Hematopoietic multipotent progenitor cell (in vitro differentiated cells): ENCODE measurements at places on chromosomes 13 and 19.

GRCh38 chr19:823565-824121 is 1.9 kb upstream of the PLPPR3 start:
- DNase-seq = no peak

GRCh38 chr19:1076951-1077350 is 10.0 kb downstream of the ARHGAP45 start:
- peak; percentile 87 for DNase-seq

GRCh38 chr13:18996627-18997051 is 185.0 kb downstream of the TUBA3C start:
- DNase-seq = no peak

GRCh38 chr13:43269037-43269481 is 245.7 kb downstream of the DNAJC15 start:
- no peak for DNase-seq

DNA sequence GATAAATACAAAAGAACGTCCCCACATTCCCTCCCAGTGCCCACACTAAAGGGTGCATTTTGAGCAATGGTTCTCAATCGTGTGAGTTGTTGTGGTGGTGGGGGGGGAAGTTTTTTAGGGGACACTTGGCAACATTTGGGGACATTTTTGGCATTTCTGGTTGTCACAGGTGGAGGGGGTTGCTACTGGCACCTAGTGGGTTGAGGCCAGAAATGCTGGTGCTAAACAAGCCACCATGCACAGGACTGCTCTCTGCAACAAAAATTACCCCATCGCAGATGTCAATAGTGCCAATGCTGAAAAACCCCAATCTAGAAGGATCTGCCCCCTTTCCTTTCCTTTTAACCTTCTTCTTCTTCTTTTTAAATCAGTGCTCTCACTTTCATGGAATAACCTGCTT is 453.3 kb downstream of the TSHZ3 start:
- DNase-seq = no peak

DNA sequence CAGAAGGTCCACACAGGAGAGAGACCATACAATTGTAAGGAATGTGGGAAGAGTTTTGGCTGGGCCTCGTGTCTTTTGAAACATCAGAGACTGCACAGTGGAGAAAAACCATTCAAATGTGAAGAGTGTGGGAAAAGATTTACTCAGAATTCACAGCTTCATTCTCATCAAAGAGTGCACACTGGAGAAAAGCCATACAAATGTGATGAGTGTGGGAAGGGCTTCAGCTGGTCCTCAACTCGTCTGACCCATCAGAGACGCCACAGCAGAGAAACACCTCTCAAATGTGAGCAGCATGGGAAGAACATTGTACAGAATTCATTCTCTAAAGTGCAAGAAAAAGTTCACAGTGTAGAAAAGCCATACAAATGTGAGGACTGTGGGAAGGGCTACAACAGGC is 5.4 kb upstream of the ZNF225 start:
- no peak for DNase-seq
